NCI-H1048 (cell line): ENCODE measurements at places on chromosomes 5 and 9.

GRCh38 chr9:4904322-4905134 is 80.5 kb upstream of the JAK2 start:
- DNase-seq = no peak

DNA sequence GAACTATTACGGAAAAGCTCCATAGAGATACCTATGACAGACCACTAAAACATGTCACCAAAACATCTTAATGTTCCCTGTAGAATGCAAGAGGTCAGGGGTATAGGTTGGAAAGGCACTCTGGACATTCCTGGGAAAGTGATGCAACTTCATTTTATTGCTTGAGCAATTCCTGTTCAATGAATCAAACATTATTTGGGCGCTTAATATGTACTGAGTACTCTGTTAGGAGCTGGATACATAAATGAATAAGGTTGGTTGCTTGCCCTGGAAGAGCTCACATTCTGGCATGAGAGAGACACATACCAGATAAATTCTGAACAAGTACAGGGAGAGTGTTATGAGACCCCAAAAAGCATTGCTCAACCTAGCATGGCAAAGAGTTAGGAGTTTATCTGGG is 408.9 kb upstream of the DMAC1 start:
- DNase-seq = no peak

- no peak for DNase-seq
Observed at GRCh38 chr9:108142504-108143201, 653.1 kb upstream of the KLF4 start.

DNA sequence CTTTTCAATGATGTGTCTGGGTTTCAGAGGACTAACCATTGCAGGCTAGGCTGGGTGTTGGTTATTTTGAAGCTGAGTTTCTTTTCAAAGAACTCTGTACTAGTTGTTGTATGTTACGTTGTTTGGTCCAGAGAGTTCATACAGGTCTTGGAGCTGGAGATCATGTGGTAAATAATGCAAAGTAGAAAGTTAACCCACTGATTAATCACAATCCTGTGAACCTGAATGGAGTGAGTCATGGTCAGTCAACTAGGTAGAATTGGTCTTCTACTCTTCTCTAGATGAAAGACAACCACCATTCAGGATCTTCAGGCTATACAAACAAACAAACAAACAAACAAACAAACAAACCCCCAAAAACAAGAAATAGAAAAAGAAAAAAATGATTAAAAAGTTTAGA is 388.9 kb upstream of the ACTBL2 start:
- no peak for DNase-seq

GRCh38 chr5:18281947-18282581 is 647.8 kb downstream of the TAF11L14 start:
- DNase-seq = no peak

GRCh38 chr9:134326724-134327601 is 708 bp downstream of the RXRA start:
- DNase-seq = no peak

GRCh38 chr9:123102375-123103113 is 69.1 kb downstream of the GPR21 start:
- DNase-seq = no peak

DNA sequence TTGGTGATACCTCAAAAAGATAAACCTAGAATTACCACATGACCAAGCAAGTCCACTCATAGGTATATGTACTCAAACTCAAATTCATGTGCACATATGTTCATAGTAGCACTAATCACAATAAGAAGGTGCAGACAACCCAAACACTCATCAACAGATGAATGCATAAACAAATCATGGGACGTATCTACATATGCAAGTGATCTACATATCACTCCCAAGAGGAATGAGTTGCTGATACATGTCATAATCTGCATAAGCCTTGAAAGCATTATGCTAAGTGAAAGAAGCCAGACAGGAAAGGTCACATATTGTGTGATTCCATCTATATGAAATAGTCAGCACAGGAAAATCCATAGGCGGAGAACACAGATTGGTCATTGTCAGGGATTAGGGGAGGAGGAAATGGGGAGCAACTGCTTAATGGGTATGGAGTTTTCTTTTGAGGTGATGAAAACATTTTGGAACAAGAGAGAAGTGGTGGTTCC is 10.6 kb upstream of the GPX8 start:
- no peak for DNase-seq

DNA sequence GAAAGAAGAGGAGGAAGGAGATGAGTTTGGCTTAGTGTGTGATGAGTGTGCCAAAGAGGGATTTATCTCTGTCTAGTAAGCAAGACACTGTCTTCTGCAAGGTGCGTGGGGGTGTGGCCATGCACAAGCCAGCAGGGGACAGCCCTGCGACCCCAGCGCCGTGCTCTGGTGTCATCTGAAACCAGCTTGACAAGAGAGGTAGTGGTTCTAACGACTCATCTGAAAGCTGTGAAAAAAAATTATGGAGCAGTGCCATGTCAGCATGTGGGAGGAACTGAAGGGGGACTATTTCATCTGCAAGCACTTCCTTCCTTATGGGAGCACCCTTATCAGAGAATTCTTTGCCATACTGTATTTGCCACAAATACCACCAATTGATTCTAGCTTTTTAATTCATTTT is 398.6 kb downstream of the PSAT1 start:
- no peak for DNase-seq

DNA sequence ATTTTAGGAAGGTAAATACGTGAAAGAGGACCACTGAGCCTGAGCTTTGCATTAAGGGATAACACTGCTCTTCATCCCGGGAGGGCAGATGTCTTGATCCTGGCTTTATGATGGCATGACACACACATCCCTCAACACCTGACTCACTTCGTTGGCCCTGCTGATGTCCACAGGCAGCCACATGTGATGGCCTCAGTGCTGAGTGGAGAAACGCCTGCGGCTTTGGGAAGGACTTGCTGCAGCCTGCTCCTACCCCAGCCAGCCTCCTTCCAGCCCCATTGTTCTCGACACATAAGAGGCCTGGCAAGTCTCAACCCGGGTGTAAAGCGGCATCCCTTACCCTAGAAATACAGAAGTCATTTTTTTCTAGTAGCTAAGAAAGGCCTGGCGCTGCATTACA is 169.0 kb downstream of the SYK start:
- no peak for DNase-seq

DNA sequence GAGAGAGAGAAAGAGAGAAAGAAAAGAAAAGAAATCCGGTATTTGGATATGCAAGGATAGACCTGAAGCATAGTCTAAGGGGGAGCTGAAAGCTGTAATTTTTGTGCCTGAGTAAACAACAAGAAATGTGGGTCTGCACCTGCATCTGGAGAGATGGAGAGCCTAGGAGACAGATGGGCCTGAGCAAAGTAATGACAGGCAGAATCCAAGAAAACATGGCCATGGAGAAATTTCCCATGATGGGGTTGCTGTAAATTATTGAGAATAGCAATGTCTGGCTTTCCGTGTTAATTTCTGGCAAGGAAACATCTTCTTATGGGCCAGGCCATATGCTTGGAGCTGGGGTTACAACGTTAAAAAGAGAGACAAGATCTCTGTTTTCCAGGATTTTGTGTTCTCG is 40.2 kb downstream of the YIPF5 start:
- DNase-seq = no peak

DNA sequence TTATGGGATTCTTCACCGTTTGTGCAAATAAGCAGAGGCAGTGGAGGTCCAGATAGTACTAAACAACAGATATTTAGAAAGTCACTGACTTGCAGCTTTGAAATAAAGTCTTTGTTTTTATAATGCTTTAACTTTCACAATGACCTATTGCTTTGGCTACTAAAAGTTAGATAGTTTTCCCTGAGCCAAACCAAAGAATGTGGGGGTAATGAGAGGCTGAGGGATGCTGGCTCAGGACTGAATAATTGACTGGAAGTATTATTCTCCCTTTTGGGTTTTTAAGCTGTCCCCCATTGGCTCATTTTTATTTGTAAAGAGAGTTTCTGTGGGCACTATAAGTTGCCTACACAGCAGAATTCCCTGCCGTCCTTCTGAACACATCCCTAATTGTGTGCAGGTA is 99.2 kb upstream of the ACTBL2 start:
- no peak for DNase-seq

- no peak for DNase-seq
Observed at GRCh38 chr5:181036816-181037364, 3.2 kb upstream of the BTNL9 start.

GRCh38 chr9:132447346-132447745 is 37.3 kb downstream of the CFAP77 start:
- DNase-seq = no peak

DNA sequence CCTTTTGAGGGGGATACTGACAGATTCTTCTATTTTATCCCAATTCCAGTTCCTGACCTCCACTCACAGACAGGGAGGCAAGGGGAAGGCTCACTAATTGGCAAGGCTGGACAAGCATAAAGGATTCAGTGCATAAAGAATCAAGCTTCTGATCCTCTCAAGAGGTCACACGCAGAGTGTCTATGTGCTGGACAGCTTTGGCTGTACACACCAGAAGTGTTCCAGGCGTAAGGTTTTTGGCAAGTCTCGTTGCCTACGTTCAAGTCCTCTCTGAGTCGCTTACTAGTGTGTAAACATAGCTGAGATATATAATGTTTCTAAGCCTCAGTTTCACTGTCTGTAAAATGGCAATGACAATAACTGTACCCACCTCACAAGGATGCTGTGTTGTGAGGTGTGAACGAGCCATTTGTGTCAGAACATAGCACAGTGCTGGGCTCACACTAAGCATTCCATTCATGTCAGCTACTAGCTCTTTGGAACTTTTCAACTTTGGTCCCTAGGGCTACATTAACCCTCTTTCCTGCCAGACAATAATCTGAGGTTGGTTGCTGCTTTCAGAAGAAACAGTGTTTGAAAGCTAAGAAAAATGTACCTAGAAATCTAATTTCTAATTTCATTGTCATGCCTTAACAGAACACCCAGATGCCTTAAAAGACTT is 52.1 kb downstream of the PALM2AKAP2 start:
- DNase-seq = no peak

- no peak for DNase-seq
Observed at GRCh38 chr9:297104-297972, 82.7 kb downstream of the DOCK8 start.

GRCh38 chr9:132597073-132597775 is 14.8 kb downstream of the BARHL1 start:
- DNase-seq = no peak

GRCh38 chr5:31680528-31680927 is 41.6 kb downstream of the PDZD2 start:
- no peak for DNase-seq

- no peak for DNase-seq
Observed at GRCh38 chr5:166063261-166063660, 2228.2 kb upstream of the WWC1 start.

DNA sequence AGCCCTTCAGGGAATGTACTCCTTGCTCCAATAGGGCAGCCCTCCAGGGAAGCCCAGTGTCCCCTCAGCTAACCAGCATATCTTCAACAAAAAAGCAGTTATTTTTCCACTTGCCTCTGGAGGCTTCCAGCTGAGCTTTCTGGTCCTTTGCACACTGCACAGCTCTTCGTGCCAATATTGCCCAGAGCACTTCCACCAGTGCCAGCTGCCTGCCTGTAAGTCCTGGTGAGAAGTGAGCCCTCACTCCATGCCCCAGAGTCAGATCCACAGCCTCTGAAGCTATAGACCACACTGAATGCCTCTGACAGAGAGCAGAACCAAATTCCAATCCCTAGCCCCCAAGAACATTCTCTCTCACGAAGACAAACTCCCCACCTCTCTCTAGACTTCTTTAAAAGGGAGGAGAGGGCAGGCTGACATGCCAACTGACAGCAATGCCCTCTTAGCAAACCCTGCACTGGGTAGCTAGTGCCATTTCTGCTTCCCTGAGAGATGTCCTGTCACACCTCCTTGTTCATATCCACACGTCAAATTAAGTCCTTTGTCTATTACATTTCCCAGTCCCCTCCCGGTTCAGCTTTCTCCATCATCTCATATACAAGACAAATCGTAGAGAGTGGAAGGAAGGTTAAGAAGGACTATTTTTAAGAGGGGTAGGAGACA is 12.7 kb upstream of the HEXB start:
- no peak for DNase-seq

GRCh38 chr9:93154293-93154903 is 20.3 kb upstream of the NINJ1 start:
- DNase-seq = no peak

- no peak for DNase-seq
Observed at GRCh38 chr9:3006851-3007250, 163.0 kb upstream of the PUM3 start.

- no peak for DNase-seq
Observed at GRCh38 chr9:536597-537511, 304.6 kb upstream of the DMRT1 start.

- no peak for DNase-seq
Observed at GRCh38 chr5:38724301-38725030, 121.3 kb upstream of the OSMR start.

DNA sequence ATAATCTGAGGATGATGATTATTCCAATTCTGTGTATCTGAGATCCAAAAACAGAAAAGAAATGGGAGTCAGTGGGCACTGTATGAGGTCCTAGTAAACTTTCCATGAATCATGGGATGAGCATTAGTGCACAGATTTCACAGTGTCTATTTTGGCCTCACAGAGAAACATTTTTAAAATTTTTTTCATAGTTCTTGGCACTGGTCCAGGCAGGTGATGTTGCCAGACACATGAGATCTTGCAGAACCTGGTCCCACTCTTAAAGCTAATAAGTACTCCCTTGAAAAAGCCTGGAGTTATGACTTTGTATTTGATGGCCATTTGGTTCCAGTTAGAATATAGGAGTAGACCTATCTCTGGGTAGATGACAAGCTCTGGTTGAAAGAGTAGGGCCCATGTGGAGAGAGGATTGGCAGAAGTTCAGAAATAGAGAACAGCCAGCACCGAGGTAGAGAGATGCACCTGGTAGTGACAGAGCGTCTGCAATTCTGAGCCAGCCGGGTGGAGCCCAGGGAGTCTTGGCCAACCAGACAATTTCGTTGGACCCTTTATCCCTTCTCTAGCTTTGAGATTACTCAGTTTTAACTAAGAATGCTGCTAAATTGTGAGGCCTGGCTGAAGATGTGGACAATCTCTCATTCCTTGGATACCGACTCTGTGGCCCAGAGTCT is 6.3 kb upstream of the TNFSF15 start:
- no peak for DNase-seq

DNA sequence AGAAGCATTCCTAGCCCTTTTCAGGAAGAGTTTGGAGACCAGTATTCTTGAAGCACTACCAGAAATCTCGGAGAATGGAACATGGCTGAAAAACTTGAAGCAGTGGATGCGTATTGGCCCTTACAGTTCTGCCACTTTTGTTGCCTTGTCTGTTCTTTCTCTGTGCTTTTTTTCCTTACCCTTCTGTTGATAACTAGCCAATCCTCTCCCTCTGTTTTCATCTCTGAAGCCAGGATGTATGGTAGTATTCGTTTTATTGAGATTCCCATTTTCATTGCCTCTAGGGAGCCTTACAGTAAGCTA is 564 bp upstream of the CCNH start:
- no peak for DNase-seq

GRCh38 chr9:138122201-138122600 is 244.6 kb downstream of the CACNA1B start:
- no peak for DNase-seq

DNA sequence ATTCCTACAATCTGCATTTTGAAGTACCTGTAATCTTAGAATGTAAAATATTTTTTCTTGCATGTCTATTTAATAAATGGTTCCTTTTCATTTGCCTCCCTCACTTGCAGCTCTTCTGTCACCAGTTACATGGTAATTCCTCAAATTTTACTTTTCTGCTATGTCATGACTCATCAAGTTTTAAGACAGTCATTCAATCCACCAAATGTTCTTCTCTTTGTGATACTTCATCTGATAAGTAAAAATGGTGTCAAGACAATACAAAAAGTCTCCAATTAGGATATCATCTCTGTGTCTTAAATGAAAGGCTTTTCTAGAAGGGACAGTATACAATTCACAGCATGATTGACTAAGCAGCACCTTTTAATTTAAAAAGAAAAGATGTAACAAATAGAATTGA is 104.9 kb upstream of the FTMT start:
- no peak for DNase-seq
